ENCODE measurements at places on chromosomes 1 and 21. TPM values are rescaled to one million over a fixed set of nuclear protein-coding genes. Genes with fewer than 3 reads are reported as not detected.
A peak's percentile ranks its signal among the peaks of the same experiment; 100 is the strongest.

DNA sequence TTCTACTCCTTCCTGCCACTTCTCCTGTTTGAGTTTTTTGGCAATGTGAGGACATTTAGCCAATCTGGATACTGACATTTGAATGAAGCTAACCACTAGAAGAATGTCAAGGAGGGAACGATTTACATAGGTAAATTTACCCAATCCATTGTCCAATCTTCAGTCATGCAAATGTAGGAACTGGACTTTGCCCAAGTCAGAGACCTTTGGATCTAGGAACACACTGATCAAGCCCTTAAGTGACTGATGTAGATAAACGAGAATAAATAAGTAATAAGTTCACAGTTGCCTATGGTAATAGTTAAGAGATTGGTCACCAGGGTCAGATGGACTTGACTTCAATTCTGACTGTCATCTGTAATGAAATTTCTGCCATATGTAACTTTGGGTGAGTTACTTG, 177.6 kb downstream of the FGGY start:
- DNase-seq = peak; percentile 25

- peak; percentile 62 for DNase-seq
Measured at GRCh38 chr21:39082656-39083376, 100.4 kb downstream of the PSMG1 start.

DNA sequence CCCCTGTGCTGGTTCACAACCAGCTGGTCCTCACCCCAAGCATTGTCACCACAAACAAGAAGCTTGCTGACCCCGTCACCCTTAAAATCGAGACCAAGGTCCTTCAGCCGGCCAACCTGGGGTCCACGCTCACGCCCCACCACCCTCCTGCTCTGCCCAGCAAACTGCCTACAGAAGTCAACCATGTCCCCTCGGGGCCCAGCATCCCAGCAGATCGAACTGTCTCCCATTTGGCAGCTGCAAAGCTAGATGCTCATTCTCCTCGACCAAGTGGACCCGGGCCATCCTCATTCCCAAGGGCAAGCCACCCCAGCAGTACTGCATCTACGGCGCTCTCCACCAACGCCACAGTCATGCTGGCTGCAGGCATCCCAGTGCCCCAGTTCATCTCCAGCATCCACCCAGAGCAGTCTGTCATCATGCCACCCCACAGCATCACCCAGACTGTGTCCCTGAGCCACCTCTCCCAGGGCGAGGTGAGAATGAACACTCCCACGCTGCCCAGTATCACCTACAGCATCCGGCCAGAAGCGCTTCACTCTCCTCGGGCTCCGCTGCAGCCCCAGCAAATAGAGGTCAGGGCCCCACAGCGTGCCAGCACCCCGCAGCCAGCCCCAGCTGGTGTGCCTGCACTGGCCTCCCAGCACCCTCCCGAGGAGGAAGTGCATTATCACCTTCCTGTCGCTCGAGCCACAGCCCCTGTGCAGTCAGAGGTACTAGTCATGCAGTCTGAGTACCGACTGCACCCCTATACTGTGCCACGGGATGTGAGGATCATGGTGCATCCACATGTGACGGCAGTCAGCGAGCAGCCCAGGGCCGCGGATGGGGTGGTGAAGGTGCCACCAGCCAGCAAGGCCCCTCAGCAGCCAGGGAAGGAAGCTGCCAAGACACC, 40.6 kb downstream of the ZBTB17 start:
- DNase-seq = no peak

The AGMAT gene
- polyA plus RNA-seq = 0.46 TPM

The ASAP3 gene
- polyA plus RNA-seq = 24.9 TPM

The VANGL2 gene
- polyA plus RNA-seq = 4.2 TPM

- no peak for DNase-seq
Measured at GRCh38 chr1:61357539-61357938, 275.2 kb downstream of the NFIA start.

DNA sequence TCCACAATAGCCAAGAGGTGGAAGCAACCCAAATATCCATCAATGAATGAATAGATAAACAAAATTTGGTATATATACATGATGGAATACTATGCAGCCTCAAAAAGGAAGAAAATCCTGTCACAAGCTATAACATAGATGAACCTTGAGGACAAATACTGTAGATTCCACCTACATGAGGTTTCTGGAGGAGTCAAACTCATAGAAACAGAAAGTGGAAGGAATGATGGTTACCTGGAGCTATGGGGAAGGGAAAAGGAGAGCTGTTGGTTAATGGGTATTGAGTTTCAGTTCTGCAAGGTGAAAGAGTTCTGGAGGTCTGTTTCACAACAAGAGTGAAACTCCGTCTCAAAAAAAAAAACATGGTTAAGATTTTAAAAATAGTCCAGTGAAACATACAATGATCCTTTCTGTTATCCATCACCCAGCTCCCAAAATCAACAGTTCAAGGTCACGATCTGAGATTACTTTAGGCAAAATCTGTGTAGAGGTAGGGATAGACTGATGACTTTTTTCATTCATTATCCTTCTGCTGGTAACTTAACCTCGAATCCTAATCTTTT, 80.8 kb upstream of the HNRNPU start:
- no peak for DNase-seq

GRCh38 chr1:153662269-153662668, 3.8 kb downstream of the SNAPIN start:
- no peak for DNase-seq

DNA sequence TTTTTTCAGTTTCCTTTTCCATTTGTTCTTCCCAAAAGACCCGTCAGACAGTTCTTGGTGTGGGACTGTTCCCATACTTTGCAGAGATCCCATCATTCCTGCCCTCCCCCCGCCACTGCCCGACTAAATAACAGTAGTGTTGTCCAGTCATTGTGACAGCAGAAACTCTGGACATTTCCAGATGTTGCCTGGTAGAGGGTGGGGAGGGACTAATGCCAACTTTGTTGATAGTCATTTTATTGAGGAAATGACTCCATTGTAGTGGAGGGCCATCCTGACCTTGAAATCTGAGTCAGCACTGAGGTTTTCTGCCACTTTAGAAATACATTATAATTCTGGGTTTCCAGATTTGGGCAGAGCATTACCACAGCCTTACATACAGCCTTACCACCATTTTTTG, 85.4 kb downstream of the CEP350 start:
- DNase-seq = no peak

DNA sequence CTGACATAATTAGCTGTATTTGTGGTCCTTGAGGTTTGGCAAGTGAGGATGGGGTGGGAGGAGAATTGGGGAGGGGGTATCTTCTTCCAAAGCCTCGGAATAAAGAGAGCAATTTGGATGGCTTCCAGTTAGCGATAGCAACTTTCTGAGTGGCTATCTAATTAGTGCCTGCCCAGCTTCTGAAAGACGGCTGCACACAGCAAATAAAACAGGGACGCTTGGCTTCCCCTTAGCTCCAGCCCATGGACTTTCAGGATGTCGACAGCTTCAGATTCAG, 31.1 kb downstream of the KLHDC7A start:
- DNase-seq = no peak

DNA sequence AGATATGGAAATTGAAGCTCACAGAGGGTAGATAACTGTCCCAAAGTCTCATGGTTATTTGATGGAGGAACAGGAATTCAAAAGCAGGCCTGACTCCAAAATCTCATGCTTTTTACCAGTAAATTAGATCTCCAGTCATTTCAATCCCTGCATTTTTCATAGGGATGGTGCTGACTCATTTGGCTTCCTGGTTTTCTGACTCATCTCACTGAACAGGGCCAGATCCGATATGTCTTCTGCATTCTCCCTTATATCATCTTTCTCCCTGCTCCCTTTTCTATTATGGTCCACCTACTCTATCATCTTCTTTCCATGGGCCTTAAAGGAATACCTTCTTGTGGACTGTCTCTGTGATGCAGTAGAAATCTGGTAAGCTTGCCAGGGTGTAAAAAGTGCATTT, 187.2 kb downstream of the FGGY start:
- no peak for DNase-seq

DNA sequence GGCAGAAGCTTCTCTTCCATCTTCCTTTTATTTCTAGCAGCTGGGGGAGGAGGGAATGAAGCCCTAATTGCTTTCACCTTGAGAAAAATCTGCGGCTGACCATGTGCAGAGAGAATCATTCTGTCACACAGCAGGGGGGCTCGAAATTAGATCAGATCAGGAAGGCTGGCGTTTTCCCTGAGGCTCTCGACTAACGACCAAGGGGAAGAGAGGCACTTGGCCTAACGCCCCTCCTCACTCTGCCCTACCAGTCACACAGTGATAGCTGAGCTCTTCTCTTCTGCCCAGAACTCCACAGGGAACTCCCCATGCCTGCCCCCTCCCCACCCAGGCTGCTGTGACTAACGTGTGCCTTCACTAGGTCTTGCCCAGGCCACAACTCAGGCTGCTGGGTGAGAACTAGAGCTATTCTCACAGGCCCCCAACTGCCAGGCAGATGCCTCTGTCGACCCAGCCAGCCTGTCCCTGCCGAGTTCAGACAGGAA, 26.5 kb upstream of the KHDRBS1 start:
- DNase-seq = no peak

DNA sequence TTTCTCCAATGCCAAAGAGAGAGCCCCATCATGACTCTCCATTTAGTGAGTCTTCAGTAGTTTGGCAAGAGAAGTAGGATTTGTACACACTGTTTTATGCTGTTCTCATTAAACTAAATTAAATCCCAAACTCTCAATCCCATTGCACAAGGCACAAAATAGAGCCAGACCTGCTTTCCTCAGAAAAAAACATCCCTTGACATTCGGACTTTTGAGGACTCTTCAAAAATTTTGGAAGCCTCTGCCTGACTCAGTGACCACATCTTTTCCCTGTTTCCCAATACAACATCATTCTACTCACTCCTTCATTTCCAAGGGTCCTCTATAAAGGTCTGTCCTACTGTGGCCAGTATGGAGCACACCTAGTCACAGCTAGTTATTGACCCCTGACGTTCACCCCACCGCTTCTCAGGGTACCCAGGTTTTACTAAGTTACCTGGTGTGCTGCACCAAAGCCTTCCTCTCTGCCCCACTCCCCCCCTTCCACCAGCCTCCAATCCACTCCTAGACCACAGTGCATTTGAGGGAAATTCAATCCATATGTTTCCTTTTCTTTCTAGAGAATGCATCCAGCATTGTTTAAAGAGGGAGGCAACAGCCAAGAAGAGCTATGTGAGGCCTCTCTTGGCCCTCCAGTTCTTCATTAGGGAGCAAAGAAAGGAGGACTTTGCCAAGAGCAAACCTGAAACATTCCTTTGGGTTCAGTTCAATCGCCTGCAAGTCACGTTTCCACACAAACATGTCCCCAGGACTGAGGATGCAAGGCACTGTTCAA, 428.7 kb downstream of the PLPP3 start:
- DNase-seq = no peak

GRCh38 chr1:79982211-79982610, 975.7 kb upstream of the ADGRL4 start:
- DNase-seq = no peak

GRCh38 chr1:158334526-158335212, 3.3 kb upstream of the CD1B start:
- no peak for DNase-seq

The SUCO gene
- polyA plus RNA-seq = 5.0 TPM

The RRP15 gene
- polyA plus RNA-seq = 3.0 TPM

DNA sequence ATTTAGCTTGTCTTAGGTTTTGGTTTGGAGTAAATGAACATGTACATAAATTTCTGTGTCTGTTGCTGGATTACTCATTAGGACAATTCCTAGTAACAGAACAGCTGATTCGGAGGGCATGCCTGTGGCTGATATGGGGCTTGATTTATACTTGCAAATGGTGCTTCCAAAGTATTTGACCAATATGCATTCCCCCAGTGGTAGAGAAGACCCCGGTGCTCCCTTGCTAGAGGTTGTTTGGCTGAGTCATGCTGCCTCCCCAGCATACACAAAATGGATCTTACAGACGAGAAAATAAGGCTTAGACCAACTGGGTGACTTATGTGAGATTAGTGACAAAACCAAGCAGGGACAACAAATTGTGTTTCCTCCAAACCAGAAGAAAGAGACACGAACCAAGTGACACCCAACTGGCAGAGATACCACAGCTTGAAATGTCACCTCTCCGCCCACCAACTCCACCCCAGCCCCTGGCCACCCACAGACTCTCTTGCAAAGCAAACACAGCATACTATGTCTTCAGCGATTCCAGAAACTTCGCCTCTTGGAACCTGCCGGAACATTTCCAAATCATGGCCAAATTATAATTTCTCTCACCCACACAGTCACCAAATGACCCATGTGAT, 75.9 kb upstream of the ETS2 start:
- DNase-seq = no peak

DNA sequence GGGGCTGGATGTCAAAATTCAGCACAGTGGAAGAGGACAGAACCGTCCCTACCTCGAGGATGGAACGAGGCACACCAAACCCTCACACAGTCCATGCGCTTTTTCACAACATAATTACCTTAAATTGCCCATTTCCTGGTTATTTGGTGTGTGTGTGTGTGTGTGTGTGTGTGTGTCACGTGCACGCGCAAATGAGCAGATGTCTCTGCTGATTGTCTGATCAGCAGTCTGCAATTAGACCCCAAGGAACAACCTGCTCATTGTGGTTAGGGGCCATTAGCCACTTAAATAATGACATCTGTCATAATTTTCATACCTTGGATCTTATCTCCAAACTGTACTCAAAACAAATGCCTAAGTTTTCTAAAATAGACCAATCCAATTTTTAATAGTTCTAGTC, 23.2 kb downstream of the AVPR1B start:
- DNase-seq = no peak

The B3GALT2 gene
- polyA plus RNA-seq = 1.4 TPM

The CYP4X1 gene
- 10.9 TPM for polyA plus RNA-seq

DNA sequence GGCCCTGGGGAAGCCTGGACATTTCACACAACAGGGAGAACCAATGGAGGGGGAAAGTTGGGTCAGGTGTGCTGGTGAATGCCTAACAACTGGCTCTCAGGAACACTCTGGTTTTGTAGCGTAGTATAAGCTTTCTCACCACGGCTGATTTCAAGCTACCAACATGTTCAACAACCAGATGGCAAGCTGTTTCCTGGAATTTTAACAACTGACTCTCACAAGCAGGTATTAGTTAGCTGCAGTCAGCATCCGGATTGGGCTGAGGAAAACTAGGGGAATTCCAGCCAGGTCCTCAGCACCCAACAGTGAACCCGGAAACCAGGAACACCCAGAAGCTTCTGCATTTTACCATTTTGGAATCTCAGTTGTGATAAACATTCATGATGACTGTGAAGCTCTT, 162.3 kb upstream of the CAMK1G start:
- no peak for DNase-seq

GRCh38 chr1:162090378-162090777, 20.9 kb downstream of the NOS1AP start:
- no peak for DNase-seq

The SMIM34 gene
- not detected for polyA plus RNA-seq

- DNase-seq = no peak
Measured at GRCh38 chr1:7022058-7022457, 236.8 kb downstream of the CAMTA1 start.

The RAB3B gene
- not detected for polyA plus RNA-seq

- no peak for DNase-seq
Measured at GRCh38 chr1:162475089-162475488, 22.5 kb upstream of the UHMK1 start.

- no peak for DNase-seq
Measured at GRCh38 chr21:15423676-15424445, 305.9 kb upstream of the USP25 start.

All from stomach (tissue), 19 donors.